ENCODE measurements at places on chromosomes 12 and 14.
A peak's percentile ranks its signal among the peaks of the same experiment; 100 is the strongest.

DNA sequence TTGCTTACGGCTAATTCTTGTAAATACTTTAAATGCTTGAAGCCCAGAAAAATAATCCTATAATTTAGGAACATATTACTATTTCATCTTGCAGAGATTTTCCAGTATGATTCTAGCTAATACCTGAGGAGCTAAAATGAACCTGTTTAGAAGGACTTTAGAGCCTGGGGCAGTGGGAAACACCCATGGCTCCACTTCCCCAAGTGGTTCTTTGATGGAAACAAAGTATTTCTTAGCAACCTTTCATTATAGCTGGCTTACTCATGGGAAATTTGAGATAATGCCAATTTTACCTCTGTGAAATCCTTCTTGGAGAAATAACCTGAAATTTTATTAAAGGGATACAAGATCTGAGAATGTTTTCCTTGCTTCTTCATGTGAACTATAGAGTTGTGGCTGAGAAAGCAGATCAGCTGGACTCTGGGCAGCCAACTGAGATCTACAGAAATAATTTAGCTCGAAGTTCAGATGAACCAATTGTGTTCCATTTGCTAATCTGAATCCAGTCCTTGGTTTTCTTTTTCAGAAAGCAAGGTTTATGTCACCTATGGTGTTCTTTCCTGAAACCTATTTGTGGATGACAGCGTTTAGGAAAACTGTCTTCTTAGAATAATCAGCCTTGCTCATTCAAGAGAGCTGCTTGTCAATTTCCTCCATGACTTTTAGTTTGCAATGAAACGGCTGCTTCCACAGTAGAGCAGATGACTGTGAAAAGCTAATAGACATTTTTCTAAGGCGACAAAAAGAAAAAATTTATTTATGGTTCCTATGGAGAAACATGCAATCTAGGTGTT lies 141.8 kb upstream of the CPM start:
- no peaks in the 10 kb centered on the region for H3K36me3 ChIP-seq
- H3K27ac ChIP-seq = no peak overlapping the region
- no peak for DNase-seq
- H3K4me1 ChIP-seq = no peaks in the 10 kb centered on the region

DNA sequence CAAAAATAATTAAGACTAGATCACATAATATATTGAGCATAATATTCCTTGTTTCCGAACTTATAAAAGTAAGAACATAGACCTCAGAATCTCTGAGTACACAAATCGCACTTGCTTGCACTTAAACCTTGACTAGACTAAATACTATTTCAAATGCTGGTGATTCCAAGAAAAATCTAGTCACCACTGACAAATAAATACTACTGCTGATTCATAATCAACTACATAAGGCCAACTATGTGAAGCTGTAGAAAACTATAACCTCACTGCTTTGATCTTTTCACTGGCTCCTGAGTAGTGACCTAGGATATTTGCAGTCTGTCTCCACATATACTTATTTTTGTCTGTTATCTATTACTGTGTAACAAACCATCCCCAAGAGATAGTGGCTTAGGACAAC lies 245.4 kb downstream of the DIO2 start:
- no peak overlapping the region for H3K27ac ChIP-seq
- no peaks in the 10 kb centered on the region for H3K27me3 ChIP-seq
- DNase-seq = no peak
- no peaks in the 10 kb centered on the region for H3K4me1 ChIP-seq

DNA sequence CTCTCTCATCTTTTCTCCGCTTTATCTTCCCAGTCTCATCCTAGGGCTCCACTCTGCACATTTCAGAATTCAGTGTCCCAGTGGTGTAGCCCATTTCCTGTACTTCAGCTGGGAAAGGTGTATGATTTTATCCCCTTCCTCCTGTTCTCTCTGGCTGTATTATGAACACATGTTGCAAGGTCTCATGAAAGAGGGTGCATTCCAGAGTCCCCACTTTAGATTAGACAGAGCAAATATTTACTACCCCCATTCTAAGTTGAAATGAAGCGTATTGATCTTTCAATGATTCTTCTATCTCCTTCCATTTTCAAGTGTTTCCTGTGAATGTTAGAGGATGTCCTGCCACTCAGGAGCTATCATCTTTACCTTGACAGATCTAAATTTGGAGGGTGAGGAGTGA lies 123.2 kb downstream of the WIF1 start:
- no peak overlapping the region for H3K27ac ChIP-seq
- peaks cover 33% of the 10 kb centered on the region for H3K27me3 ChIP-seq
- no peak overlapping the region for H3K4me3 ChIP-seq

- H3K36me3 ChIP-seq = peaks cover 4% of the 10 kb centered on the region
- no peak overlapping the region for H3K27ac ChIP-seq
- H3K27me3 ChIP-seq = no peaks in the 10 kb centered on the region
- H3K4me1 ChIP-seq = no peaks in the 10 kb centered on the region
Observed at GRCh38 chr12:104896146-104896545, 61.9 kb downstream of the SLC41A2 start.

- no peak overlapping the region for H3K27ac ChIP-seq
- peaks cover 4% of the 10 kb centered on the region for H3K36me3 ChIP-seq
- H3K4me1 ChIP-seq = peaks cover 16% of the 10 kb centered on the region
- no peak for DNase-seq
Observed at GRCh38 chr12:120662879-120663278, 22.5 kb downstream of the CABP1 start.

DNA sequence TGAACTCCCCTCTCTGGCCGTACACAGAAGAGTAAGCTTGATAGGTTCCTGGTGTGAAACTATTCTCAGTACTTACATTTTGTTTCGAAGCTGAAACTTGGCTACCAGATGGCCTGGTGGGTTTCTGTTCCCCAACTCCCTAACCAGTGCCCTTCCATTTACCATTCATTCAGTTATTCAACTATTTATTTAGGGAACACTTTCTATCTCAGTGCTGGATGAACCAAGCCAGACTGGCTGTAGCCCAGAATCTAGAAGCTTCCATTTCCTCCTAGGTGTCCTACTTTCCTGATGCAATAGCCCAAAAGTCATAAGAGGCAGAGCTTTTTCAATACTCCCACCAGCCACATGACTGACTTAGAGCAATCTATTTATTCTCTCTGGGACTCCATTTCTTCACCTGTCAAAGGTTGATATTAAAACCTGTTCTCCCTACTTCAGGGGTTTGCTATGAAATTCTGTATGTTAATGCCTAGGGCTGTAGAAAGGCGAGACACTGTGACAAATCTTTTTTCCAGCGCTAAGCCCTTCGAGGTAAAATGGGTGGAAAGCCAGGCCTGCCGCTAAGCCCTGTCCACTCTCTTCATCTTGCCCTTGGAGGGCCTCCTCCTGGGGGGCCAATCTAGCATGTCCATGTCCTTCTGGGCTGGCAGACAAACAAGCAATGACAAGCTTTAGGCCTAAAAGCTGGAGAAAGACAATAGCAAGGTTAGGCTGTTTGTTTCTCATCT lies 8.1 kb upstream of the IRF2BPL start:
- no peaks in the 10 kb centered on the region for H3K27me3 ChIP-seq
- no peaks in the 10 kb centered on the region for H3K36me3 ChIP-seq
- H3K27ac ChIP-seq = peak overlapping the region; percentile 100
- no peak overlapping the region for H3K4me3 ChIP-seq
- no peak for DNase-seq
- peaks cover 86% of the 10 kb centered on the region for H3K4me1 ChIP-seq

- no peak for DNase-seq
- no peak overlapping the region for H3K4me3 ChIP-seq
- H3K36me3 ChIP-seq = no peaks in the 10 kb centered on the region
Observed at GRCh38 chr14:21556378-21557083, 23.3 kb downstream of the OR10G3 start.

DNA sequence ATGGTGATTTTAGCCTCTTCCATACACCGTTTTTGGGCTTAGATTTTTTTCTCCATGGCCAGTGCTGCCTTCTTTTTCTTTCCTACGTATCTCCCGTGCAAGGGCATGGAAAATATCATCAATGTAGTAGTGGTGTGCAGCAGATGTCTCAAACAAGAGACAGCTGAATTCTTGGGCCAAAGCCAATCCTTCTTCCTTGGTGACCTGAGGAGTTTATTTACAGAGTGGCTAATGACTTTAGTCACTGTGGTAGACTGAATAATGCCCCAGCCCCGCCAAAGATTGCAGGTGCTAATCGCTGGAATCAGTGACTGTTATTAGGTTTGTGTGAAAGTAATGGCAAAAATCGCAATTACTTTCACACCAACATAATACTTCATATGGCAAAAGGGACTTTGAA lies 235.5 kb upstream of the NOS1 start:
- no peaks in the 10 kb centered on the region for H3K4me1 ChIP-seq
- no peak for DNase-seq
- H3K4me3 ChIP-seq = no peak overlapping the region
- H3K36me3 ChIP-seq = no peaks in the 10 kb centered on the region

DNA sequence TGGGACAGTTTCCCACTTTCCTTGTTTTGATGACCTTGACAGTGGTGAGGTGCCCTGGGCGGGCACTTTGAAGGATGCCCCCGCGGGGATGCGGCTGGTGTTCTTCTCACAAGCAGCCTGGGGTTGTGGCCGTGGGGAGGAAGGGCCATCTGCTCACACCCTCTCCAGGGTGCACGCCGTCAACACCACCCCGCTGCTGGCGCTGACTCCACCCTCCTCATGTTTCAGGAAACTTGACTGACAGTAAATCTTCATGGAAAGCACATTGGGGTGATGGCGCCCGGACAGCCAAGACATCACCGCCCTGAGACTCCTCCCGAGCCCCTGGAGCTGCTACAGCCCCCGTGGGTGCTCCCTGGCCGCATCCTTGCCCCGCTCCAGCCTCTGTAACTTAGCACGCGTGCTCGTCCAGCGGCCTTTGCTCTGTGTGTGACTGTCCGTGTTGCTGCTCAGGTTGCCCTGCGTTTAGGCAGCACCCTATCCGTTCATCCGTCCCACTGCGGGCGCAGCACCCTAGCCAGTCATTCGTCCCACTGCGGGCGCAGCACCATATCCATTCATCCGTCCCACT lies 150.2 kb upstream of the C14orf180 start:
- peaks cover 6% of the 10 kb centered on the region for H3K4me1 ChIP-seq
- no peak overlapping the region for H3K4me3 ChIP-seq
- DNase-seq = no peak
- H3K27ac ChIP-seq = no peak overlapping the region
- H3K36me3 ChIP-seq = no peaks in the 10 kb centered on the region
- peaks cover 22% of the 10 kb centered on the region for H3K27me3 ChIP-seq

DNA sequence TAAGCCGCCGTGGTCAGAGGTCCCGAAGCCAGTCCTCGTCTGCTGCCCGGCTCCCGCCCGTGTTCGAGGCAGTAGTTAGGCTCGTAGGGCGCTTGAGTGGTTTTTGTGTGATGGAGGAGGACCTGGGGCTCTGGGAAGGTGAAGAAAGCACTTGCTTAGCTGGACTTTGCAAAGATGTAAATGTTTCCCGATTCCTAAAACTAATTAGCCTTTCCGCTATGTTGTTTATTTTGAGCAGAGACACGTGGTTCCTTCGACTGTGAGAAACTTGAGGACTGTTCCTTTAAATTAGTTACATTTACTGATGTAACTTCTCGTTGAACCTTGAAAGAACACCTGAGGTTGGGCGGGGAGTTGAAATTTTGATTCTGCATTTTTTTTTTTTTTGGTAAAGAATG lies 33.9 kb downstream of the MIA2 start:
- H3K4me1 ChIP-seq = peaks cover 50% of the 10 kb centered on the region
- H3K4me3 ChIP-seq = peak overlapping the region; percentile 91
- no peak for DNase-seq
- H3K27me3 ChIP-seq = no peaks in the 10 kb centered on the region
- peak overlapping the region; percentile 99 for H3K27ac ChIP-seq

DNA sequence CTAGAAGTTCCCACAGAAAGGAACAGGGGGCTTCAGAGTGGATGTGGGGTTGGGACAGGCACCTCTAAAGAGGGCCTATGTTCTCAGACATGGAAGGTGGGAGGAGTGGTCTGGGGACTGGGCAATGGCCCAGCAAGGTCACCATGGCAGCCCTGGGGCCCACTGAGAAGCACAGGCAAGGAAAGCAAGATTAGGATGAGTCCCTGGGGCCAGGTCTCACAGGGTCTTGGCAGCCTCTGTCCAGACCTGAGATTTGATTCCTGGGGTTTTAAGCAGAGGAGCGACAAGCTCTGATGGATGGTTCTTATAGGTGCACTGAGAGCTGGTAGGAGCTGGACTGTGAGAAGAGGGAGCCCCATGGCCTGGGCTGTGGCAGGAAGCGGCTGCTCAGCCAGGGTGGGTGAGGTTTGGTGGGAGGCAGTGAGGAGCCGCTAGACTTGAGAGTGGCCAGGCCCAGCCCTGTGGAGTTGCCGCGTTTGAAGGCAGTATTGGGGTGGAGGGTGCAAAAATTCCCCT lies 44.0 kb downstream of the DLK1 start:
- H3K4me3 ChIP-seq = no peak overlapping the region
- H3K36me3 ChIP-seq = no peaks in the 10 kb centered on the region
- H3K27ac ChIP-seq = no peak overlapping the region

DNA sequence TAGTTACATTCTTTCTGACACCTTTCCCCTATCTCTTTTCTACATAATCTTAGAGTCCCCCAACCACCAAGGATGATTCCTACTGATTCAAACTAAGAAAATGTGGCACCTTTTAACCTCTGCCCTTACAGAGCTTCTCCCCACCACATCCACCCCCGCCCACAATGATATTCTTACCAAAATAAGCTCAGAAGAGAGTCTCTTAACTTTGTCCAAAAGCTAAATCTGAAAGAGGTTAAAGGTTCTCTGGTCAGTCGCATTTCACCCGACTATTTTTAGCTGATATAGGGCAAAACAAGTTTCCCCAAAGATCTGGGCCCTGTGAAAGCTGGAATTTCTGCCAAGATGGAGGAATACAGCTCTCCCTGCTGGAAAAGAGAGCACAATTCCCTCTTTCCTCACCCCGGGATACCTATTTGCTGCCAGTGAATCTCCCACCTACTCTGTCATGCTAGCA lies 128.6 kb downstream of the ZFP36L1 start:
- no peaks in the 10 kb centered on the region for H3K36me3 ChIP-seq
- H3K27ac ChIP-seq = peak overlapping the region; percentile 79
- H3K4me3 ChIP-seq = no peak overlapping the region
- DNase-seq = no peak
- H3K4me1 ChIP-seq = peaks cover 63% of the 10 kb centered on the region

- no peaks in the 10 kb centered on the region for H3K36me3 ChIP-seq
- no peak overlapping the region for H3K4me3 ChIP-seq
- H3K27me3 ChIP-seq = no peaks in the 10 kb centered on the region
- no peak for DNase-seq
- no peak overlapping the region for H3K27ac ChIP-seq
- no peaks in the 10 kb centered on the region for H3K4me1 ChIP-seq
Observed at GRCh38 chr12:60279221-60279620, 683.4 kb downstream of the SLC16A7 start.

GRCh38 chr12:52175371-52176350 lies 16.2 kb downstream of the KRT80 start:
- no peaks in the 10 kb centered on the region for H3K36me3 ChIP-seq
- peaks cover 27% of the 10 kb centered on the region for H3K4me1 ChIP-seq
- no peak overlapping the region for H3K4me3 ChIP-seq

- no peak for DNase-seq
- H3K27ac ChIP-seq = peak within 1 kb of the TSS; percentile 68
- H3K4me3 ChIP-seq = peak within 1 kb of the TSS; percentile 55
- H3K36me3 ChIP-seq = no peaks in the 10 kb centered on the region
- H3K27me3 ChIP-seq = peaks cover 8% of the 10 kb centered on the region
Observed at GRCh38 chr12:8662593-8662992, at the start of gene MFAP5. Gene MFAP5, minus strand, starts transcription at chr12:8662826. Its CDS starts 722 bp downstream, at chr12:8662104.

GRCh38 chr12:632102-632696 lies 31.0 kb downstream of the NINJ2 start:
- H3K27ac ChIP-seq = peak overlapping the region; percentile 92
- no peaks in the 10 kb centered on the region for H3K27me3 ChIP-seq
- DNase-seq = no peak
- no peaks in the 10 kb centered on the region for H3K36me3 ChIP-seq
